Activated naive CD4-positive, alpha-beta T cell (primary cell): ENCODE measurements at places on chromosomes 12 and 14.

- DNase-seq, result no peak
Measured at GRCh38 chr14:63996016-63996415, 143.2 kb downstream of the SYNE2 start.

DNA sequence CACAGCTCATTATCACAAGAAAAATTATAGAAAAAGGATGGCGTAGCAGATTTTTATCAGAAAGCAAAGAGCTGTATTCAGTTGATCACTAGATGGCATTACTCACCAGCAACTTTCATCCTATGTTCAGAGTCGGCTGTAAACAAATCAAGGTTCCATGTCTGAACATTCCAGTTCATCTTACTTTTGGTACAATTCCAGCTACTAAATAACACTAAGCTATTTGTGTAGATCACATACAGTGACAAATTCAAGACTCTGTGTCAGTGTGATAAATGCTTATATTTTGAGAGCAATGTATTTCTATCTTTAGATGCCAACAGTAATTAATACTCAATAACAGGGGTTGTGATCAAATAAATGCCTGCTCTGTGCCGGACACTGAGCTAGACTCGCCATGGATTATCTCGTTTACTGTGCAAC lies 30.1 kb downstream of the NRDE2 start:
- DNase-seq, result no peak

DNA sequence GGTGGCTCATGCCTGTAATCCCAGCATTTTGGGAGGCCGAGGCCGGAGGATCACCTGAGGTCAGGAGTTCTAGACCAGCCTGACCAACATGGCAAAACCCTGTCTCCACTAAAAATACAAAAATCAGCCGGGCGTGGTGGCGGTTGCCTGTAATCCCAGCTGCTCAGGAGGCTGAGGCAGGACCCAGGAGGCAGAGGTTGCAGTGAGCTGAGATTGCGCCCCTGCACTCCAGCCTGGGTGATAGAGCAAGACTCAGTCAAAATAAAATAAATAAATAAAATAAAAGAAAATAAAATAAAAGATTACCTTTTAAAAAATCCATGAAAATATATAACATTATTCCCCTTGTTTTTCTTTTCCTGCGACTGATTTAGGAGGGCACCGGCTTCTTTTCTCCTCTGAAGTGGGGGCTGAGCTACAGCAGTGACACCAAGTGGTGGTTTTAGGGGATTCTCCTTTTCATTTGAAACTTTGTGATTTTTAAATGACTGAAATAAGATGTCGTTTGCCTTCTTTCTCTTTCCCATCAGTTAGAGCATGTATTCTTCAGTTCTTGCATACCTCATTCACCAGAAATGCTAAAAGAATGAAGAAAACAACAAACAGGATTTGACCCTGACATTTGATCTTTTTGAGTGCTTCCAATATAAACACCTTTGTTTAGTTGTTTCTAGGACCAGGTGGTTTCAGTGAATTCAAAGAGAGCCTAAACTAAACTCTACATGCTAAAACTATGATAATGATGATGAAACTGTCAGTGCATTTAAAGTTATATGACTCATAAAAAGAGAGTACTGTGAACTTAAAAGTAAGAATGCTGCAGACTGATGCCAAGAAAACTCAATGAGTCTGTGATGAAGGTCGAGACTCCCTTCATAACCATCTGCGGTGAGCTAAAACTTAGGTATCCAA lies 22.6 kb upstream of the PKP2 start:
- DNase-seq, result no peak

DNA sequence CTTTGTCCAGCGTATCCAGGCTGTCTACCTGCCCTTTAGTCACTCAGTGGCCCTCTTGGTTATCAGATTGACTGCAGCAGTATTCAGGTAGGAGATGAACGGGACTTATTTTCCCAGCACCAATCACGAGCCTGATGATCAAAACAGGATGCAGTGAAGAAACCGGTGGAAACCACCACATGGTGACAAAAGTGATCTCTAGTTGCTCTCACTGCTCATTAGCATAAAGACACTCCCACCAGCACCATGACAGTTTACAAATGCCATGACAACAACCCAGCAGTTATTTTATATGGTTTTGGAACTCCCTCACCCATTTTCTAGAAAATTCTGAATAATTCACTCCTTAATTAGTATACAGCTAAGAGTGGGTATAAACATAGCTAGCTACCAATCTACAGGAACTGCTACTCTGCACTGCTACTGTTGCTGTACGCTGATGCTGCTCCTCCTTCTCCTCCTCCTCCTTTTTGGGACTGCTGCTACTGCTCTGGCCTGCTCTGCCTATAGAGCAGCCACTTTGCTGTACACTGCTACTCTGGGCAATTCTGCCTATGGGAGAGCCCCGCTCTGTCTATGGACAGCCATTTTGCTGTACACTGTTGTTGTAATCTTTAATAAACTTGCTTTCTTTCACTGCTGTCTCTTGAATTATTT lies 142.5 kb upstream of the SSTR1 start:
- no peak for DNase-seq

- DNase-seq, result no peak
Measured at GRCh38 chr14:75697386-75697785, 36.3 kb downstream of the TTLL5 start.

DNA sequence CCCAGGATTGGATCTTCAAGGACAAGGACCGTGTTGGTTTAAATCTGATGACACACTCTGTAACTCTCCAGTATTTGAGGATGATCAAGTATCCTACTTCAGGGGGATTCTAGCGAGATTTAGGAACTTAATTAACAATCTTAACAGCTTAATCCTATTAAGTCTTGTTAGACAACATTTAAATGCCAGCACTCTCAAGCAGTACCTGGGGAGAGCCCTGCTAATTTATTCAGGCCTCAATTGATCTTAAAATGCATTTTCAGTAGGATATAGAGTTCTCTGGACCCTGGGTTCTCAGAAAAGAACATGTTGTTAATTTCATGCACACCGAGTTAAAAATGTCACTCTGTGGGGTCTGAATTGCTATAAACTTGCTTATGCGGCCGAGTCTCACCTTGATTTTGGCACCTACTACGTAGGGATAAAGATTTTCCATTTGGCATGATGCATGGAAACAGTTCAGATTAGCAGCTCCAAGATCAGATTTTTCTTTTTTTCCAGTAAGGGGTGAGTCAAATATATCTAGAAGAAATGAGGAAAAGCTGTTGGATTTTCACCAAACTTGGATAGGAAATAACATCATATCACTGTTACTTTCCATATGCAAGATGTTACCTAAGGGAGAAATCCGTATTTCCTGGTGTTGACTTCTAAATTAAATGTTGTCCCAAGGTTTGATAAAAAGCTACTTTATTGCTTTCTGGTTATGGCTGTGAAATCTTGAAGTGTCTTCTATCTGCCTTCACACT lies 76.1 kb downstream of the SLC24A4 start:
- DNase-seq, result no peak

DNA sequence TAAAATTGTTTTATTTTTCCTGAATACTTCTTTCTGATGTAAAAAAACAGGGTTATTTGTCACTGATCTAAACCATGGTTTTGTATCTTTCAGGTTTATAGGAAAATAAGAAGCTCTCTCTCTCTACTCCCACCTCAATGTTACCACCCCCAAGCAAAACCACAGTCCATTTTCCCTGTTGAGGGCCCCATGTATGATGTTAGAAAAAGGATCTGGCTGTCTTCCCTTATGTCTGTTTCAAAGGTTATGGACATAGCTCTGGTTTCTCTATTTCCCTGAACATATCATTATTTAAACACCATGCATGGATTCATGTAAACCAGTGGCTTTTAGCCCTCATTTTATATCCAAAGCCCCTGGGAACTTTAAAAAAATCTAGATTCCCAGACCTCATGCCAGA lies 649.0 kb upstream of the TBX3 start:
- DNase-seq, result no peak

- DNase-seq, result no peak
Measured at GRCh38 chr12:98446060-98446459, 69.3 kb upstream of the TMPO start.

GRCh38 chr14:77549451-77549850 lies 50.8 kb upstream of the ISM2 start:
- DNase-seq, result no peak

- no peak for DNase-seq
Measured at GRCh38 chr12:57101892-57102695, 9.1 kb downstream of the STAT6 start.

GRCh38 chr14:68373124-68373646 lies 419.7 kb downstream of the ZFP36L1 start:
- no peak for DNase-seq

DNA sequence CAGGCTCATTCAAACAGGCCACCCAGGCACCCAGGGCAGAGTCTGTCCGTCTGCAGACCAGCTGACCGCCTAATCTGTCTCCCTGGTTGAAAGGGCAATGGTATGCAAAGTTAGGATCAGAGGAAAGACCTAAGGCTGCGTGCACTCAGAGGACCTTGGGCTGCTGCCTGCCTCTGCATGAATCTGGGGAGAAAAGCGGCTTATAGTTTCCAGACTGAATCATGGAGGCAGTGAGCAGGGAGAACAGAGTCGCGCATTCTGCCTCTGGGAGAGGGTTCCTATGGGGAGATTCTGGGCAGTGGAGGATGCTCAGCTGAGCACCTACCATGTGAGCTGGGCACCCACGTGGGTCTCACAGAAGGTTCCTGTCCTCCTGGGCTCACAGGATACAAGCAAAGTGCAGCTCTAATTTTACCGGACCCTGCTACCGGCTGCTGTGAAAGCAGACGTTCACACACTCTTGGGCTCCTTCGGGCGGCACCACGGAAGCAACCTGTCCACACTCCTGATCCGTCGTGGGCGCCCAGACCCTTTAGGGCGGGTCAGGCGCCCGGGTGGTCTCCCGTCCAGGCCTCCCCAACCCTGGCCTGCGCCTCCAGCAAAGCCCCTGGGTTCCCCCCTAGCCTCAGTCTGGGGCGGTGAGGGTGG lies 772 bp downstream of the SCARB1 start:
- no peak for DNase-seq

DNA sequence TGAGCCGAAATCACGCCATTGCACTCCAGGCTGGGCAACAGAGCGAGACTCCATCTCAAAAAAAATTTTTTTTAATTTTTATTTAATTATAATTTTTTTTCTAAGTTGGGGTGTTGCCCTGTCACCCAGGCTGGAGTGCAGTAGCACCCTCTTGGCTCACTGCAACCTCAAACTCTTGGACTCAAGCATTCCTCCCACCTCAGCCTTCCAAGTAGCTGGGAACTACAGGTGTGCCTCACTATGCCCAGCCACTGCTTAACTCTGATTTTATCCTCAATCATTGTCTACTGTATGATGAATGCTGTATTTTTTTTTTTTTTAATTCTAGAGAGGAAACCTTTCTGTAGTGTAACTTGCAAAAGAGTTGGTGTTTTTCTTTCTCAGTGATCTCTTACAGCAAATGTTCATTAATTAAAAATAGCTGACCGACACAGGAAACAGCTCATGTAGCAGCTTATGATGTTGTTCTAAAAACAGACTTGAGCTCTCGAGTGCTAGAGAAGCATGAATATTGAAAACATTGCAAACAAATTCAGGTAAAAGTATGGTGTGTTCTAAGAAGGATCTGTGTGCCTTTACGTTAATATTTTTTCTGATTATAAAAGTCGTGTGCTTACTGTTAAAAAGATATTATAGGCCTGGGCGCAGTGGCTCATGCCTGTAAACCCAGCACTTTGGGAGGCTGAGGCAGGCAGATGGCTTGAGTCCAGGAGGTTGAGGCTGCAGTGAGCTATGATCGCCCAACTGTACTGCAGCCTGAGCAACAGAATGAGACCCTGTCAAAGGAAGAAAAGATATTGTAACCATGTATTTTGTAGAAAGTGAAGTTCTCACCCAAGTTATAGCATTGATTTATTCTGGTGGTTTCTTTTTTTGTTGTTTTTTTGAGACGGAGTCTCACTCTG lies 68.9 kb downstream of the FGD4 start:
- no peak for DNase-seq
